Testis (tissue), 5 donors: ENCODE measurements at places on chromosomes 1 and 21.

- no peaks in the 10 kb centered on the region for H3K27me3 ChIP-seq
- DNase-seq = no peak
- no peak overlapping the region for H3K27ac ChIP-seq
- no peak overlapping the region for H3K4me3 ChIP-seq
- H3K36me3 ChIP-seq = no peaks in the 10 kb centered on the region
- no peaks in the 10 kb centered on the region for H3K4me1 ChIP-seq
These were observed 40.3 kb upstream of the CASZ1 start for GRCh38 chr1:10836726-10837125.

GRCh38 chr1:228687587-228687986, 47.7 kb upstream of the RHOU start:
- no peaks in the 10 kb centered on the region for H3K36me3 ChIP-seq
- H3K4me1 ChIP-seq = peaks cover 4% of the 10 kb centered on the region
- DNase-seq = no peak
- H3K27ac ChIP-seq = no peak overlapping the region
- no peaks in the 10 kb centered on the region for H3K27me3 ChIP-seq
- H3K4me3 ChIP-seq = no peak overlapping the region

DNA sequence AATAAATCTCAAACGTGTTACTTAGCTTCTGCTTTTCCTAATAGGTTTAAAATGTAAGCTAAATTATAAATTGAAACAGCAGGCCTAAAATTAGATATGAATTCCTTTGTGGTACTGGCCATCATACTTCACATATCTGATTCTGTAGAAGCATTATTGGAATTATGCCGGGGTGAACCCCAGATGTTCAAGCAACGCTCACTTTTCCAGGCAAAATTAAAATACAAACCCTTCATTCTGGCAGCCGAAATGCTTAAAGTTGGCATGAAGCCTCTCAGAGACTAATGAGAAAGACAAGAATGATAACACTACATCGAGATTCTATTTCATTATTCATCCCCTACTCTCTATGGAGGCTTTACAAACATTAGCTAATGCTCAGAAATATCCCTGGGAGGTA, 1352.7 kb upstream of the ADGRL2 start:
- no peaks in the 10 kb centered on the region for H3K4me1 ChIP-seq
- no peaks in the 10 kb centered on the region for H3K36me3 ChIP-seq
- H3K27me3 ChIP-seq = no peaks in the 10 kb centered on the region
- no peak overlapping the region for H3K27ac ChIP-seq
- DNase-seq = no peak
- no peak overlapping the region for H3K4me3 ChIP-seq

GRCh38 chr1:155301342-155301841, at the start of gene PKLR:
Gene PKLR (minus strand): TSS chr1:155301438. CDS start chr1:155301395, 43 bp downstream.
- H3K4me3 ChIP-seq = no peak within 1 kb of the TSS
- no peaks in the 10 kb centered on the region for H3K36me3 ChIP-seq
- no peak within 1 kb of the TSS for H3K27ac ChIP-seq
- no peaks in the 10 kb centered on the region for H3K4me1 ChIP-seq

GRCh38 chr1:160795951-160796383, at the start of gene LY9:
Gene LY9 (plus strand): TSS chr1:160796174. CDS start chr1:160796188, 14 bp downstream.
- no peak within 1 kb of the TSS for H3K4me3 ChIP-seq
- no peak within 1 kb of the TSS for H3K27ac ChIP-seq
- H3K27me3 ChIP-seq = no peaks in the 10 kb centered on the region
- H3K36me3 ChIP-seq = no peaks in the 10 kb centered on the region
- no peak for DNase-seq
- no peaks in the 10 kb centered on the region for H3K4me1 ChIP-seq
